Renal cortex interstitium (tissue), 15 donors: ENCODE measurements at places on chromosomes 3 and 15.

GRCh38 chr3:101638261-101638745, 38.6 kb downstream of the ZBTB11 start:
- DNase-seq: no peak

- DNase-seq: no peak
Measured at GRCh38 chr3:2156244-2156847, 57.7 kb downstream of the CNTN4 start.

GRCh38 chr3:186414735-186415419, 52.8 kb upstream of the DGKG start:
- no peak for DNase-seq

- no peak for DNase-seq
Measured at GRCh38 chr3:184343200-184343876, 5.9 kb downstream of the FAM131A start.

DNA sequence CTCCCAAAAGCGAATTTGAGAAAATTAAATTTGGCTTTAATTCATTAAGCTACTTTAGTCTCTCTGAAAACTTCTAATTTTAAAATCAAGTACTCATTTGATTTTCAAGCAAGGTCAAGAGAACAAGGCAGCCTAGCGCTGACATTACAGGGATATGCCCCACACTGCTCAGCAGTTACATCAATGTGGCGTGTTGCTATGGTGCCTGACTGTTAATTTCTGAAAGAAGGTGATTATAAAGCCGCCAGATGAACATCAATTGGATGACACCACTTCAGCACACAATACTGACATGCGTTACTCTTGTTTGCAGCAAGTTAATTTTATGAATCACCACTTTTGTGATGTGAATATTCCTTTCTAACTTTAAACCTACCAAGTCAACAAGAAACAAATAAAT, 284.4 kb downstream of the FOXP1 start:
- no peak for DNase-seq

GRCh38 chr15:31308185-31308639, 18.4 kb upstream of the KLF13 start:
- DNase-seq: no peak

GRCh38 chr15:66763186-66764071, 61.4 kb downstream of the SMAD6 start:
- DNase-seq: no peak

DNA sequence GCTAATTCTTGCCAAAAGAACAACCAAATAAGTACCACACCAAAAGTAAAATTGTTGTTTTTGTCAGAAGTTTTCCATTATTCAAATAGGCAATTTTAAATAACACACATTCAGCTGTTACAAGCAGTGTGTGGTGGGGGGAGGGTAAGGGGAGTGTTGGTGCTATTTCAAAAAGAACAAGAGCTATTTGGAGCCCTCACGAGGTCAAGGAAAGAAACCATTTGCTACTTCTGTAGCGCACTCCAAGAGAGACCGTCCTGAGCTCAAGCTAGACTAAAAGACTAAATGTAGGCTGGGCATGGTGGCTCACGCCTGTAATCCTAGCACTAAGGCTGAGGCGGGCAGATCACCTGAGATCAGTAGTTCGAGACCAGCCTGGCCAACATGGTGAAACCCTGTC, 21.2 kb upstream of the IGF2BP2 start:
- DNase-seq: no peak

- DNase-seq: no peak
Measured at GRCh38 chr3:113698956-113699355, 2.5 kb upstream of the USF3 start.

GRCh38 chr15:32956711-32957110, 237.8 kb downstream of the FMN1 start:
- no peak for DNase-seq
